ENCODE measurements at places on chromosomes 13 and 19.

DNA sequence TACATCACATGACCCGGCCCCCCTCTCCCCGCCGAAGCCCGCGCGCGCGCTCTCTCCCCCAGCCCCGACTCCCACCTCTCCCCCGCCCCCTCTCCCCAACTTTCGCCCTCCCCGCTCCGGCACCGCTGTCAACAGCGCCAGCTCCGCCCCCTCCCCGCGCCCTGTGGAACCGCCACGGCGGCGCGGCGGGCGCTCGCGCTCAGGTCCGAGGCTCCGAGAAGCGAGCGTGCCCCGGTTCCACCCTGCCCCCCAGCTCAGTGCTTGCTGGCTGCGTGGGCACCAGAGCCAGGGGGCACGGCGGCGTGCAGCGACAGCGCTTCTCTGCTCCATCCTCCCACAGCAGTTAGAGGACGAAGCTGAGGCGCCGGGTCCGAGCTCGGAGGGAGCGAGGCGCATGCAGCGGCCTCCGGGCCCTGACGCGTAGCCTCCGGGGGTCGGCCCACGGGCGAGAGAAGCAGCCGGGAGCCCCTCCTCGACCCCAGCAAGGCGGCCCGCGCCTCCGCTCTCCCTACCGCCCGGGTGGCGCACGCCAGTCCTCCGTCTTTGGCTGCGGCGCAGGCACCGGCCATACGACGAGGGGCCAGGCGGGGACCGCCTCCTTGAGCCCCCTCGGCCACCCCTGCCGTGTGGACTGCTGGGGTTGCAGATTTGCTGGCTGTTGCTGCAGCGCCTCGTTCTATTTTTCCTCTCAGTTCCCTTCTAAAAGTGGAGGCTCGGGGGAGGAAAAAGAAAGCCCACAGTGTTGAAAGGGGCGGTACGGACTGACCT lies 109.5 kb downstream of the KCNRG start:
- no peak for DNase-seq

GRCh38 chr19:46980761-46981160 lies 38.9 kb upstream of the NPAS1 start:
- DNase-seq, result no peak

DNA sequence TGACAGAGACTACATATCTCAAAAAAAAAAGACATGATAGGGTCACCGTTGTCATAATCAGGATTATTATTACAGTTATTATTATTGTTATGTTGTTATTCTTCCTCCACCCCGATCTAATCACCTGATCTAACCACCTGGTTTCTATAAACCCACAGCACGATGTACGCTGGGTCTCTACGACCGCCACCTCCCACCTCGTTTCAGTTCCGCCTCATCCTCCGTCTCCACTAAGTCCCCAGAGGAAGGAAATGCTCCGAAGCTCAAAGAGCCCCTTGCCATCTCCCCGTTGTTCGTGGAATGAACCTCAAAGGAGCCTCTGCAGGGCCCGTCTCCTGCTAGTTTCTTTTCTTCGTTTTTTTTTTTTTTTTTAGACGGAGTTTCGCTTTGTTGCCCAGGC lies 15.9 kb upstream of the MEIS3 start:
- DNase-seq, result no peak

DNA sequence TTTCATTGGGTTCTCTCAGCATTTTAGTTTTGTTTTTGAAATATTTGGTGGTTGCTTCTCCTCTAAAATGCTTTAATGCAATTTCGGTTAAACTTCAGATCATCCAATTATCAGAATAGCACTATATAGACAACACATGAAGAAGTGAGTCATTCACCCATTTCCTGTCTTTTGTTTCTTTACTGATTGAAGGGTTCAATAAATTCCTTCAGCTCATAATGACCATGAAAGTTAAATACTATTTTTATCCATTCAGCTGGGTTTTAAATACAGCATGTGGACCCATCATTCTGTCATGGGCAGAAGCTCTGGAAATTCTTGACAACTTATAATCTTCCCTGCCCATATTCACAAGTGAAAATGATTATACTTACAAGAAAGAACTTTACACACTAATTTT lies 187.2 kb downstream of the ITGBL1 start:
- DNase-seq, result no peak
